Stimulated activated CD8-positive, alpha-beta memory T cell treated with anti-CD3 and anti-CD28 coated beads, Interleukin-15, amount 100 ng/mL, for 4 hours (primary cell): ENCODE measurements at places on chromosomes 6 and 20.

GRCh38 chr20:34524426-34524825, 8.2 kb downstream of the DYNLRB1 start:
- DNase-seq: no peak

DNA sequence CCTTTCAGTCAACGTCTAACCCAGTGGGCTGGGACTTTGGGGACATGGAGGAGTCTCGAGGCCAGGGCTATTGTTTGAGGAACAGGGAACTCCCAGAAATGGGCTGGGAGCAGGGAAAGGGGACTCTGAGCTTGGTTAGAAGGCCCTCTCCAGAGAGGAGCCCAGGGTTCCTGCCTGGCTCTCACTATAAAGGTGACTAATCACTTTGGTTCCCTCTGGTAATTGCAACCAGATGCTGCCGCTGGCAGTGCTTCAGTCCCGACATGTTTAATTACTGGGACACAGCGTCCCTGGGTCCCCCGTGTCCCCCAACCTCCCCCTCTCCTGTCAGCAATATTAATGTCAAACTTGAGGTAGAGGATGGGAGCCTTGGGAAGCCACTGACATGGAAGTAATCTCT, 5.0 kb upstream of the GDF5 start:
- DNase-seq: no peak

DNA sequence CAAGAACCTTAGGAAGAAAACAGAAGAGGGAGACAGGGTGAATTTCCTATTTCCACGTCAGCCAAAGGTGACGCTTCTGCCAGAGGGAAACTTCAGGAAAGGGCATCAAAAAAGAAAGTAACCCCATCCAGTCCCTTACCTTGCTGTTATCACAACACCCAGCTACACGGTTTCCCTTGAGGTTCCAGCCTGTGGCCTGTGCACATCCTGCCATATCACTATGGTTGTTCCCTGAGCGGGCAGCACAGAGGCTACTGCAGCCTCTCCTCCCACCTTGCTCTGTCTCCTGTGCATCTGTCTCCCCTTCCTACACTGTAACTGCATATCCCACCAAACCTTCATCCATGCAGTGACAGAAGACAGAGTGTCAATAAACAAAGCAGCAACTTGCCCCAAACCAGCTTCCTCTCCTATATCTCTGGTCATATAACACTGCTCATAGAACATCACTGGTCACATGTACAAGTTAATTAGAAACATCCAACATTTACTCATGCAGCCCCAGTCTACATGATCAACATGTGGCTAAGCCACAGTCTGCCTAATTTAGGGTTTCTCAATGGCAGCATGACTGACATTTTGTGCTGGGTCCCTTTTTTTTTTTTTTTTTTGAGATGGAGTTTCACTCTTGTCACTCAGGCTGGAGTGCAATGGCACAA, 54.7 kb downstream of the GFOD1 start:
- no peak for DNase-seq

DNA sequence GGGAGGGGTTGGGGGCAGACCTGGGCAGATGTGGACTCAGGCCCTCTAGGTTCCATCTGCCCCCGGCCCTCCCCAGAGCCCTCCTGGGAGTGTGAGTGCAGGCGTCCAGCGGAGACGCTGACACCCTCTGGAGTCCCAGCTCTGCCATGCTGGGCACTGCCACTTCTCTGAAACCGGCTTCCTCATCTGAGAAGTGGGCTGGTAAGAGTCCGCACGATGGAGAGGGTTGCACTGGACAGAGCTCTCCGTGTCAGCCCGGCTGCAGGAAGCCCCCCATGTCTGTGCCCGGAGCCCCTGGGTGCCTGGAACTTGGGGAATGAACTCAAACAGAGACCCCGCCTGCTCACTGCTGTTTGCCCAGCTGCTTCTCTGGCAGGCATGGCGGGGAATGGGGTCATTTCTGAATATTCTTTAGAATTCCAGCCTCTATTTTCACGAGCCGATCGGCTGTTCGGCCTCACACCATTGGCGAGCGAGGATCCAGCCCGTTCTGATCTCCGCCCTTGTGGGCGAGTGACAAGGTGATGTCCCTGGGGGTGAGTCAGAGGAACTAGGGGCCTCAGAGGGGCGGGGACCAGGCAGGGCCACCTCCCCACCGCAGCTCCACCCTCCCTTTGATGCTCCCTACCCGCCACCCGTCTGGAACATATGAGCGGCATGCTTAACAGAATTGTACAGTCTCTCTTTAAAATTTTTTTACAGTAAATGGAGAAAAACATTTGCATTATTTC, 47.8 kb upstream of the GATA5 start:
- peak; percentile 41 for DNase-seq

GRCh38 chr6:115540077-115540869, 520.4 kb downstream of the FRK start:
- no peak for DNase-seq
